Activated CD4-positive, alpha-beta T cell treated with anti-CD3 and anti-CD28 coated beads, Interleukin-2, amount 50 U/mL, for 24 hours (primary cell): ENCODE measurements at places on chromosomes 1 and 21.

DNA sequence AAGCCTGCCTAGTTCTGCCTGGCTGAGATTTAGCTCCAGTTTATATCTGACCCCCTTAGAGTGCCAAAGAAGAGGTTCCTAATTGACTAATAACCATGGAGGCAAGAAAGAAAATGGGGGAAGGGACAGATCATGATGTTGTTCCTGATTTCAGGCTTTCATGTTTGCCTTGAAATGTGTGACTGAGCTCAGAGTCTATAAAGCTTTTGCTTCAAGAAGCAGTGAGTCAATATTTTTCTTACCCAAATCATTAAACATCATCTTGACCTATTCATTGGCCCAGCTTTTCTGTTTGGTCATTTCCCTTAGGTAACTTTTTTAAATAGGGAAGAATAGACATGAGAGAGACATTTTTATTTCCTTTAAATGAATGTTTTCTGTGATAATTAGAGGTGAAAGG is 55.9 kb downstream of the HHAT start:
- DNase-seq = no peak

DNA sequence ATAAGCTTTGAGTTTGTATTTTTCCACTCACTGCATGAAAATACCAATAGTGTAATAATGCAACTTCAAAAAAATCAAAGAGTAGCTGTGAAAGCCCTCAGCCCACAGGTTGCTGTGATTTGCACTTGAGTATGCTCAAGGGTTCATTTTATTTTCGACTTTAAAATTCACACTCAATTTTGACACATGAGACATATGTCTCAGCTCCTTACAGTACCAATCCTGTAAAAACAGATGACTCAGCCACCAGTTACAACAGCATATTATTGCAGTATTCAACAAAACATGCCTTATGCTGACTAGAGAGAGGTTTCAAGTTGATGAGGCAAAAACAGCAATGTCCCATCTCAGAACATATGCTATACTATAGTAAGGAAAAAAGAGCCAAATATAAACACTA is 66.1 kb downstream of the CYYR1 start:
- no peak for DNase-seq

GRCh38 chr1:100164216-100164615 is 13.8 kb downstream of the LRRC39 start:
- no peak for DNase-seq

- DNase-seq = no peak
Measured at GRCh38 chr1:197692965-197693364, 82.3 kb downstream of the DENND1B start.

- no peak for DNase-seq
Measured at GRCh38 chr1:176552999-176553398, 90.0 kb downstream of the PAPPA2 start.

DNA sequence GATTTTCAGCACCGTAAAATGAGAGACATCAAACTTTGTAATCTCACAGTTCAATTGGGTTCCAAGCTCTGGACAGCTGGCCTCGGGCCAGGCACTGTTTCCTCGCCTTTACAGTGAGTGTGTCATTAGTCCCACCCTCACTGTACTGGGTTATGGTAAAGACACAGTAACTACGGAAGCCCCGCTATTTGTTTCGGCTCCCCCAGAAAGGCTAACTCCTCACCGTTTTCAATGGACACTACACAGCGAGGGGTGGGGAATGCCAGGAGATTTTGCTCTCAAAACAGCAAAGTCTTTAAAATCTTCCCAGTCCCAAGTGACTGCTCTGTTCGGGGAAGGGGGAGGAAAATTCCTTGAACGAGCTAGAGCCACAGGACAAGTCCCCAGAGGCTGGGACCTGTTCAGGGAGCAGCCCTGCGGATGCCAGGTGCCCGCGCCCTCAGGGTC is 757 bp upstream of the SPSB1 start:
- DNase-seq = no peak

DNA sequence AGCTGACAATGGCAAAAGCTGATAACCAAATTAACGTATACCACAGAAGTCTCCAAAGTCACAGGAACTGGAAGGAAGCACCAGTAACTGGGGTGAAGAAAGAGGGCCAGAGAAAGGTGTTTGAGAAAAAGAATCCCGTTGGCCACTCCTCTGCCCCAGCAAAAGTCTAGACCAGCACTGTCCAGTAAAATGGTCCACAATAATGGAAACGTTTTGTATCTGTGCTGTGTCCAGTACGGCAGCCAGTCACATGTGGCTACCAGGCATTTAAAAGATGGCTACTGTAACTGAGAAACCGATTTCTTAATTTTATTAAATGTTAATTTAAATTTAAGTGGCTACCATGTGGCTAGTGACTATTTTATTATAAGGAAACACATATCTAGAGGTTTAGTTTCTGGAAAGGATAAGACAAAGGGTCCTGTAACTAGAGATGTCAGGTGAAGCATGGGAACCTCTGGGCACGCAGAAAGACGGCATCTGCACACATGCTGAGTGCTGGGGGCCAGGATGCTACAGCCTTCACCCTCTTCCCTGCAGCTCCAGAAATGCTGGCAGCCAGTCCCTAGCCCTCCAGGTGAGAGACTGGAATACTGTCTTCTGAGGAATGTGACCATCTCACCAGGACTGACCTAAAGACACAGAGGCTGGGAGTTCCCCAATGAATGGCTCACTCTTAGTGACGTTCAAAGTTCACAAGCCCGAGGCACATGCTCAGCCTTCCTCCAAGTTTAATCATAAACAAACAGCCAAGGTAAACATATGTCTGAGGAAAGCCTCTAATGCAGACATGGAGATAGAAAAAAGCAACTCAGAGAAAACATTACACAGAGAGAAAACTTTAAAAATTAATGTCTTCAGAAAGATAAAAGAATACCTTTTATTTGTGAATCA is 50.7 kb downstream of the JAK1 start:
- no peak for DNase-seq

DNA sequence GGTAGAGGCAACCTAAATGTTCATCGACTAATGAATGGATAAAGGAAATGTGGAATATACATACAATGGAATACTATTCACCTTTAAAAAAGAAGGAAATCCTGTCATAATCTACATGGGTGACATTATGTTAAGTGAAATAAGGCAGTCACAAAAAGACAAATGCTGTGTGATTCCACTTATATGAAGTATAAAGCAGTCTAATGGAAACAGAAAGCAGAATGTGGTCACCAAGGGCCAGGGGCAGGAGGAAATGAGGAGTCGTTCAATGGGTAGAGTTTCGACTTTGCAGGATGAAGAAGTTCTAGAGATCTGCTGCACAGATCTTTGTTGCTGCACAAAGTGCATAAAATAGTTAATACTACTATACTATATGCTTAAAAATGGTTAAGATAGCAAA is 7.8 kb downstream of the DIPK1A start:
- DNase-seq = peak; percentile 48

DNA sequence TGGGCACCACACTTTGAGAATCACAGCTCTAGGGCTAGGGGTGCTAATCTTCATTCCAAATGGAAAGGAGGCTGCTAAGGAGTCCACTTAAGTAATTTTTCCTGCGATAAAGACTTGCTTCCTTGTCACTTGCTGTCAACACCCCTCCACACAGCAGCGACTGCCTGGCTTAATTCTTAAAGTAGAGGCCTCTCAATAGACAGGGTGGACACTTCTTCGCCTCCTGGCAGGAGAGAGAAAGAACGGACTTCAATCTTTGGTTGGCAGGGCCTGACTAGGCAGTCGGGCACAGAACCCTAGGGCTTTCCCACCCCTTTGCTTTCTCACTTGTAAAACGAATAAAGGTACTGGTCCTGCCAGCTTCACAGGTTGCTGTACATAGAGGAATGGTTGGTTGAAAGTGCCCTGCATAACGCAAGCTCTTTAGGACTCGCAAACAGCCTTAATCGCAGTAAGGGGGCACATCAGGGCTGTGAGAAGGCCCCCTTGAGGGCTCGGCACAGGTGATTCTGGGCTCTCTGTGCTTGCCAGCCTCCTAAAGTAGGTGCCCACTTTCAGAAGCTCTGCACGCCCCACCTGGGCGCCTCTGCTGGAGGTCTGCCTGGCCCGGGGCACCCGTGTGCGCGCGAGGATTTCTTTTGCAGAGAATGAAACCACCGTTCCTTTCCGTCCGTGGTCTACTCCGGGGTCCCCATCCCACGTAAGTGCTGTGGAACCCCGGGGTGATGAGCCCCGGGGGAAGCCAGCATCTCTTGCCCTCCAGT is 47.6 kb upstream of the CD34 start:
- no peak for DNase-seq

GRCh38 chr1:246708166-246708565 is 16.0 kb upstream of the SCCPDH start:
- DNase-seq = no peak

DNA sequence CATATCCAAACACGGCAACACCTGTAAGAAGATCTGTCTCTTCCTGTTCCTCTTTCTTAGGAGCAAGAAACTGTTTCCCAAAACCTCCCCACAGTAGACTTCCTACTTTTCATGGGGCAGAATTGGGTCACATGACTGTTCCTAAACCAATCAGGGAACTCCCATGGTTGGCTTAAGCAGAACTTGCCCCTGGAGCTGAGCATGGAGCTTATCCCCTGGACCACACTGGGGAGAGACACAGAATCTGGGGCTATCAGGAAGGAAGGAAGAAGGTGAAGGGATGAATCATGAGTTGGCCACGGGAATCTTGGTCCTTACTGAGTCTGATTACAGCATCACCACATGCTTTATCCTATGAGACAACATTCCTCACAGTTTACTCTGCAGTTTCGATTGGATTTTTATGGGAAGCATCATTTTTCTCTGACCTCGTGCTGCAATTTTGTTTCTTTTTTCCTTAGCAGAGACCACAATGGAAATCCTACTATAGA is 81.8 kb downstream of the CDC7 start:
- no peak for DNase-seq

GRCh38 chr21:29233611-29234540 is 64.8 kb upstream of the BACH1 start:
- DNase-seq = peak; percentile 23

GRCh38 chr1:143699731-143700130 is 272.1 kb downstream of the FAM72C start:
- DNase-seq = no peak

DNA sequence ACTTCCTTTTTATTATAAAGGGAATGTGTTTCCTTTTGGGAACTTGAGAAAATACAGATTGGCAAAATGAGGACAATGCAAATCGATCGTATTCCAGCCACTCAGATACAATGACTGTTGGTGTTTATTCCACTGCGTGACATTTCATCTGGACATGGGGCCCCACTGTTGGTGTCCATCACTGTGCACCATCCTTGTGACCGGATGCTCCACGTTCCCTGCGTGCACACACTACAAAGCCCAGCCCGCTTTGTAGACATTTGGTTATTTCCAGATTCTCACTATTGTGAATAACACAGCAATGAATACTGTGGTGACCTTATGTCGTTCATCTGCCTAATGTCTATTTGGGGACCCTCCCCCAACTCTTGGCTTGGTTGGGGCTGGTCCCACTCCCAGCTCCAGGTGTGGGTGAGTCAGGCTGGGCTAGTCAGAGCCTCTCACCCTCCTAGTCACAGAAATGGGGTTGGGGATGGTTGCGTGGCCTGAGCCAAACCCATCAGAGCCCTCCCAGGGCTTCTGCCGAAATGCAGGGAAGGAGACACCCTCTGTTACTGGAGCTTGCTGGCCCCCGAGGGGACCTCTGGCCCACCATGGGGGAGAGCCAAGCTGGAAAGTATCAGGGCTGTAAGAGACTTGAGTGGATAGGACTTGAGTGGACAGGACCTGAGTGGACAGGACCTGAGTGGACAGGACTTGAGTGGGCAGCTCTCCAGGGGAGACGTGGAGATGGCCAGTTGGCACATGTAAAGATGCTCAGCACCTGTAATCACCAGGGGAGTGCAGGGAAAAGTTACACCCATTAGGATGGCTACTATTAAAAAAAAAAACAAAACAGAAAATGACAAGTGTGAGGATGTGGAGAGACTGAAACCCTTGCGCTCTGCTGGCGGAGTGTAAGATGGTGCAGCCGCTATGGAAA is 57.1 kb upstream of the ADARB1 start:
- no peak for DNase-seq

DNA sequence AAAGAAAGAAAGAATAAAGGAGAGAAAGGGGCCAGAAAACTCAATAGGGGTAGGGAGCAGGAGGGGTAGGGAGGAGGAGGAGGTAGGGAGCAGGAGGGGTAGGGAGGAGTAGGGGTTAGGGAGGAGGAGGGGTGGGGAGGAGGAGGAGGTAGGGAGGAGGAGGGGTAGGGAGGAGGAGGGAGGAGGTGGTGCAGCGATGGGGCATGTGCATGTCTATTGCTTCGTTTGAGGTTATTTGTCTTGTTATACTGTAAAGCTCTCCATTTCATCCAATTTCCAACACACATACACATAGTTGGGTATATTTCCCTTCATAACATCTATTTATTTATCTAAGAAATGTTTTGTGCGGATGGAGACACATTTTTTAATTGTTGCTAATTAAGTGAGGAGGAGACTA is 19.7 kb downstream of the RGS1 start:
- DNase-seq = no peak

- DNase-seq = no peak
Measured at GRCh38 chr1:46790446-46791101, 8.3 kb upstream of the CYP4B1 start.

DNA sequence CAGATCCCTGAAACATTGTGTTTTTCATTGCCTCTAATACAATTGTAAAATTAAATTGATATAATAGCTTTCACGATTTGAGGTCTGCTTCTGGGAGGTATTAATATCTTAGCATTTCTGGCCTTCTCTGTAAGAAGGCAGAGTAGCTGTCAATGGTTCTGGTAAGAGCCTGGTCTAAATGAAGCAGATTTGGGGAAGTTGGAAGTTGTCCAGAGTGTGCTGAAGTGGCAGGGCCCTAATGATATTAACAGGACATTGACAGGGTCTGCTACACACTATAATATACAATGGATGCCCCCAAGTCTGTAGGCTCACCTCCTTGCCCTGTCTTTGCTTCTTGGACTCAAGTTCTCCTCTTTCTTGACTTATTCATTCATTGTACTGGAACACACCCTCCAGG is 99.5 kb downstream of the C4BPA start:
- no peak for DNase-seq

GRCh38 chr1:64470665-64471217 is 812 bp downstream of the CACHD1 start:
- DNase-seq = no peak

DNA sequence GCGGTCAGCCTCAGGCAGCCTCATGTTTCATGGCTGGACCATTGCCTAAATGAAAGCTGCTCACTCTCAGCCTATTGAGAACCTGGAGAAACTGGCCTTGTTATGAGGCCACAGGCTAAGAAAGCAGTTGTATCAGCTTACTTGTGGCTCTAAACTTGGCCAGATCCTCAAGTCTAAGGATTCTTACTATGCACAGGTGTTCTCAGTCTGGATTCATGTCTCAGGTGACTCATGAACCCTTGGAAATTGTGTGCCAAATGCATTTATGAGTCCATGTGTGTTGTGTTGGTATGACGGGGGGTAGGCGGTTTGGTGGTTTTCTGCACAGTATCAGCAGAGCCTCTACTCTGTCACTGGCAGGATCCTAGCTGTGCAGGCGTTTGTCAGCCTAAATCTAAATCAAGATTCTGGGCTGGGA is 90.4 kb downstream of the ROR1 start:
- DNase-seq = no peak

- DNase-seq = no peak
Measured at GRCh38 chr1:152786077-152786476, at the start of gene LCE1E. TSS of gene LCE1E (plus strand) at chr1:152786257. CDS start at chr1:152787300, 1,043 bp downstream.

- DNase-seq = no peak
Measured at GRCh38 chr1:210330279-210330866, 1.7 kb downstream of the HHAT start.

GRCh38 chr1:45385302-45385701 is 45.1 kb upstream of the MUTYH start:
- DNase-seq = no peak
